PC-3 (cell line): ENCODE measurements at places on chromosomes 3 and 15. TPM values are rescaled to one million over a fixed set of nuclear protein-coding genes. Genes with fewer than 3 reads are reported as not detected.

Gene SLC38A3
- 0.17 and 3.3 TPM in 2 replicates for total RNA-seq

Gene ALAS1
- total RNA-seq = 63.5 and 69.5 TPM in 2 replicates

Gene PHLDB2
- total RNA-seq = 90.1 and 104 TPM in 2 replicates

Gene CA12
- 19.8 and 25.3 TPM in 2 replicates for total RNA-seq

Gene SLCO2A1
- not detected in 2 replicates for total RNA-seq

Gene GOLGA8G
- total RNA-seq = not detected in 2 replicates

Gene TM4SF1
- total RNA-seq = 408 and 535 TPM in 2 replicates

Gene ADGRG7
- not detected in 2 replicates for total RNA-seq

Gene GRM2
- total RNA-seq = 0.07 and 0.17 TPM in 2 replicates

Gene REC114
- total RNA-seq = not detected in 2 replicates

Gene CD200R1
- not detected in 2 replicates for total RNA-seq

Gene DPPA4
- not detected in 2 replicates for total RNA-seq

Gene PIGZ
- total RNA-seq = 1.6 and 3.7 TPM in 2 replicates

Gene ADAMTS7
- 4.2 and 5.2 TPM in 2 replicates for total RNA-seq

Gene RLBP1
- not detected in 2 replicates for total RNA-seq

Gene PDIA3
- total RNA-seq = 187 and 210 TPM in 2 replicates

Gene KLF15
- 0.12 TPM in 1 of 2 replicates, not detected in the other for total RNA-seq

Gene MKRN3
- total RNA-seq = 0.18 and 1.8 TPM in 2 replicates

Gene GCSAM
- not detected in 2 replicates for total RNA-seq

Gene ARF4
- 130 and 135 TPM in 2 replicates for total RNA-seq

Gene SNRPN
- total RNA-seq = 131 and 139 TPM in 2 replicates

Gene TMEM207
- not detected in 2 replicates for total RNA-seq

Gene RTP4
- 0.11 TPM in 1 of 2 replicates, not detected in the other for total RNA-seq

Gene SETD2
- total RNA-seq = 23.6 and 24.1 TPM in 2 replicates

Gene SFMBT1
- 10.8 and 35.6 TPM in 2 replicates for total RNA-seq

Gene SUSD5
- not detected in 2 replicates for total RNA-seq
